ENCODE measurements at places on chromosomes 2 and 18. TPM values are rescaled to one million over a fixed set of nuclear protein-coding genes. Genes with fewer than 3 reads are reported as not detected.

DNA sequence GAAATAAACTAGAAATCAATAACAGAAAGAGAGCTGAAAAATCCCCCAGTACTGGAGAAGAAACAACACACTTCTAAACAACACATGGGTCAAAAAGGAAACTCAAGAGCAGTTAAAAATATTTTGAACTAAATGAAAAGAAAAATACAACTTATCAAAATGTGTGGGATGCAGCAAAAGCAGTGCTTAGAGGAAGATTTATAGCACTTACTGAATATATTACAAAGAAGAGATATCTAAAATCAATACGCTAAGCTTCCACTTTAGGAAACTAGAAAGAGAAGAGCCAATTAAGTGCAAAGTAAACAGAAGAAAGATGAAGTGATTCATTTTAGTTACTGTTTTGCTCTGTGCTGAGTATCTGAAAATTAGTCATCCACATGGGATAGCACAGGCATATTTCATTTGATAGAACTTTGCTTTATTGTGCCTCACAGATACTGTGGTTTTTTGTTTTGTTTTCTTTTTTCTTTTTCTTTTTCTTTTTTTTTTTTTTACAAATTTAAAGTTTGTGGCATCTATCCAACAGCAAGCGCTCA, 17.0 kb downstream of the TGFA start:
- DNase-seq = no peak

- no peak for DNase-seq
Measured at GRCh38 chr2:128289439-128289838, 29.2 kb downstream of the HS6ST1 start.

- DNase-seq = no peak
Measured at GRCh38 chr2:239870276-239870675, 154.9 kb downstream of the NDUFA10 start.

- DNase-seq = no peak
Measured at GRCh38 chr2:101975171-101975870, 16.4 kb upstream of the IL1R2 start.

DNA sequence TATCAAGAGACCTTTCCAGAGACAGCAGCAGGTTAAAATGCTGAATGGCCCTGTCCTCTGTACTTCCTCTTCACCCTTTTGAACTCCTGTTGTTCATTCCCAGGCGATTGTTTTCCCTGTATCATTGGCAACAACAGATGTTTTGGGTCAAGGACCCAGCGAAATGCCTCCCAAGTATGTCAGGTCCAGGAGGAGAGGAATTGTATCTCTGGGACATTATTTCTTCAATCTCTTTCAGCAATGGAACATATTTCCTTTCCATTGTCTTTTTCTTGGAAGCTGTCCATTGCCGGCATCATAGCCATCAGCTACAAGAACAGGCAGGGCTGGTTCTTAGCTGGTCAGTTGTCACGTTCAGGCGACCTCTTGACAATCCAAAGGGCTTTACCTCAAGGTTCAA, 76.2 kb downstream of the NRP2 start:
- DNase-seq = no peak

GRCh38 chr2:71933467-71934319, 214.0 kb downstream of the CYP26B1 start:
- DNase-seq = no peak

MAPRE3 gene
- polyA plus RNA-seq = 27.3 TPM

DNA sequence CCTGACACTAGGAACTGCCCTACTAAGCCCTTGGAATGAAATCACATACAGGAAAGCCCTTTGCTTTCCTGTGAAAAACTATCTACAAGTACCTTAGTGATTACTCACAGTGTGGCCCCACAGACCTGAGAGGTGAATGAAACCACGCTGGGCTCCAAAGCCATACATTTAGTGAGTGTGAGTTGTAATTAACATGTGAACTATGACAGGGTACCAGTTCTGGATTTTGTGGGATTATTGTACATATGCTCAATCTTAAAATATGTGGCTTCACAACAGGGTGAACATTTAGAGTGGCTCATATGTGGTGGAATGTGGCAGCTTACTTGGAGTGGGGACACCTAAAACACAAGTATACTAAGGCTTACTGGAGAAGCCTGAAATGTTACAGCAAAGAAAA, 12.3 kb downstream of the KCTD1 start:
- DNase-seq = no peak

GRCh38 chr18:8779251-8779650, 73.9 kb downstream of the MTCL1 start:
- no peak for DNase-seq

DYSF gene
- 63.4 TPM for polyA plus RNA-seq

DNA sequence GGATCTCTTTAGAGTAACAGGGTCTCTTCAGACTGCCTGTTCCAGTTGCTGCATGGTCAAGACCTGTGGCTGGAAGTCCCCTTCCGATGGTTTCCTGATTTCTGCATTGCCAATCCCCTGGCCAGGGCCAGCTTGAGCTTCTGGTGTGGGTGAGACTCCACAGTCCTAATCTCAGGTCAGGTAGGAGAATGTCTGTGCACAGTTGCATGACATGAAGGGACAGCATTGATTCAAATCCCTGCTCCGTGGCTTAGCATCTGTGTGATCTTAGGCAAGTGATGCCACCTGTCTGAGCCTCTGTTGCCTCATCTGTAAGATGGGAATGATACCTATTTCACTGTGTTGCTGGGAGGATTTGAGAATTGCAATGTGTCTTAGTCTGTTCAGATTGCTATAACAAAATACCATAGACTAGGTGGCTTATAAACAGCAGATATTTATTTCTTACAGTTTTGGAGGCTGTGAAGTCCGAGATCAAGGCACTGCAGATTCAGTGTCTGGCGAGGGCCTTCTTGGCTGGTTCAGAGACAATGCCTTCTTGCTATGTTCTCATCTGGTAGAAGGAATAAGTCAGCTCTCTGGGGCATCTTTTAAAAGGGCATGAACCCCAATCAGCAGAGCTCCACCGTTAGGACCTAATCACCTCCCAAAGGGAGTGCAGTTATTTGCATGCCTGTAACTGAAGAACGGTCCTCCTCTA, 66.2 kb downstream of the ATOH8 start:
- DNase-seq = no peak

- DNase-seq = no peak
Measured at GRCh38 chr2:26840937-26841610, 6.9 kb upstream of the DPYSL5 start.

DNA sequence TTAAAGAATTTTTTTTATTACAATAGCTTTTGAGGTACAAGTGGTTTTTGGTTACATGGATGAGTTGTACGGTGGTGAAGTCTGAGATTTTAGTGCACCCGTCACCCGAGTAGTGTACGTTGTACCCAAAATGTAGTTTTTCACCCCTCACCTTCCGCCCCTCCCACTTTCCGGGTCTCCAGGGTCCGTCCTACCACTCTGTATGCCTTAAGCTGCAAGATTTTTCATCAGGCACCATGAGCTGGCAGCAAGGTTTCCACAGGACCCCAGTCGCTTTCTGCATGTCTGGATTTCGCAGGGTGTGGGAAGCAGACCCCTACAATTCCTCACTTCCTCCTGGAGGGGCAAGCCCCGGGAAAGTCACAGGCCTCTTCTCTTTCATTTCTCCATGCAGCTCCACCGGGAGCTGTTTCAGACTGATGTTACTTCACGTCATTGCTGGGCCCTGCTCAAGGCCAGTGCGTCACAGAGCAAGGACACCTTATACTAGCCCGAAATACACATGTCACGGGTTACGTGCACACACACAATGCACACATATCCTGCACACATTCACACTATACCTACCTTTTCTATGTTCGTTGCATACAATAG, 179.1 kb downstream of the ZFP36L2 start:
- DNase-seq = no peak

C2orf80 gene
- polyA plus RNA-seq = not detected

POTEJ gene
- not detected for polyA plus RNA-seq

- no peak for DNase-seq
Measured at GRCh38 chr2:4718777-4719176, 973.4 kb upstream of the SOX11 start.

DNA sequence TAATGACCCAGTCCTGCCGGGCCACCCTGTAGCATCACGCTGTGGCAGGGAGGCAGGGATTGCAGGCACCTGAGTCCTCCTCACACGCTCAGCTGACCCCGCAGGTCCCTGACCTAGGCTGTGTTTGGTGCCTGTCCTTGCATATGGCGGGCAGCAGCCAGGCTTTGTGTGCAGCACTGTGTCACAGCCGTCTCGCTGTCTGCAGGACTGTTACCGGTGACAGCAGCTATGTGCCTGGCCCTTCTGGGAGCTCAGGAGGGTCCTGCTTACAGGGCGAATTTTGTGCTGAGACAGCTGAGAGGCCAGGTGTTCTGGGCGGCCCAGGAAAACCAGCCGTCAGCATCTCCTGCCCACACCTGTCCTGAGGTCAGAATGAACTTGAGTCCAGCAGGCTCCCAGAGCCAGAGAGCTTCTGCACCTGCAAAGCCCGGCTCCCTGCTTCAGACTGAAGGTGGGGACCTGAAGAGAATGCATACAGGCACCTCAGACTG, 10.4 kb upstream of the ARID5A start:
- DNase-seq = no peak

HOXD13 gene
- polyA plus RNA-seq = not detected

DNA sequence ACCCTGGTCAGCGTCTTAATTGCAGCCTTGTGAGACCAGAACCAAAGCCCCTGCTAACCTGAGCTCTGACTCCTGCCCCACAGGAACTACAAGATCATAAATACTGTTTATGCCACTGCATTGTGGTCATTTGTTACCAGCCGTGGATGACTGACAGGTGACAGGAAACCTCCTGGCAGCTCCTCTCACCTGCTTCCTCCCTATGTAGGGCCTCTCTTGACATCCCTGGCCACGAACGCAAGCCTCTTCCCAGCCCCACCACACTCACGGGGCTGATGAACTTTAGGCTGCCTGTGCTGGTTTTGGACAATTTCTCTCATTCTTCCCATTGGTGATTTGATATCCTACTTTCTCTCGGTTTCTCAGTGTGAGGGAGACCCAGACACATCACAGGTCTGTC, 357.2 kb upstream of the MYT1L start:
- no peak for DNase-seq

DNA sequence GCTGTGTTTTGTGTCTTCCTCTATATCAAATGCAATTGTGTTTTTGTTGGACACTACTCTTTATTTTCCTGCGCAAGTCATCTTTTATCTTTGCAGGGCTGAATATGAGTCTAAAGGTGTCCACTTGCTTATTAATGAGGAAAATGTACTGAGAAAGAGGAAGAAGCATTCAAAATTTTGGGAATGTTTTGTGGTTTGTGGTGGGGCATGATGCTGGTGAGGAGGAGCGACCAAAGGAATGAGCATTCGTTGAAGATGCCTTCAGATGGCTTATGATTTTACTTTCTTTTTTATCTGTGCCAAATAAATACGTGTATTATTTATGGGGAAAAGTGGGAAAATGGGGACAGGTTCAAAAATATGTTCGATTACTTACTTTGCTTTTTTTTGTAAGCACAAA, 63.9 kb upstream of the SMIM21 start:
- DNase-seq = no peak

TUBA3E gene
- not detected for polyA plus RNA-seq

DNA sequence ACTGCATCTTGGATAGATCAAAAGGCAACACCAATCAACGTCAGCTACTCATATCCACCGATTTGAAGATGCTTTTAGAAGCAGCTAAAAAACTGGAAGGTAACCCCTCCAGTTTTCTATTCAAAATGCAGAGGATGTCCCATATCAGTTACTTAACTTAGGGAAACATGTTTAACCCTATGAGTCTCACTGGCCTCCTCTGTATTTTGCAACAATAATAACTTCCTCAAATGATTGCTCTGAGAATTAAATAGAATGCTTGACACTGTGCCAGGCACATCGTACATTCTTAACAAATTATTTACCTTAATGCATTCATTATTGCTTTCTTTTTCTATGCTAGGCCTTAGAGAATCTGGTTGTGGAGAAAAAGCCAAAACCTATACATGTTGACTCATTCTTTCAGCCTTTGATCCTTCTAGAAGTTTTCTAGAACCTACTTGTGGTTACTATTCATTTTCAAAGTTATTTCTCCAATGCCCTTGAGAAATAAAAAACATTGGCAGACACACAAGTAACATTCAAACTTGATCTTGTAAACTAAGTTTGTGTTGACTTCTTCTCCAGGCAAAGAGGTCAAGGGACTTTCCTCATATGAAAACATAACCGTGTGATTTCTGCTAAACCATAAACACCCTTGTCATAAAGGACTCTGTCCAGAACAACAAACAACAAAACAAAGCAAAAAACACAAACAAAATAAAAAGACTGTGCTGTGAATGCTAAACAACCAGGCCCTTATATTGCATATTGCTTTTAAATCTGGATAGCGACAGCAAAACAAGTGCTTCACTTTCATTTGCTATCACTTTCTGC, 4.6 kb downstream of the DOCK10 start:
- DNase-seq = no peak

DNA sequence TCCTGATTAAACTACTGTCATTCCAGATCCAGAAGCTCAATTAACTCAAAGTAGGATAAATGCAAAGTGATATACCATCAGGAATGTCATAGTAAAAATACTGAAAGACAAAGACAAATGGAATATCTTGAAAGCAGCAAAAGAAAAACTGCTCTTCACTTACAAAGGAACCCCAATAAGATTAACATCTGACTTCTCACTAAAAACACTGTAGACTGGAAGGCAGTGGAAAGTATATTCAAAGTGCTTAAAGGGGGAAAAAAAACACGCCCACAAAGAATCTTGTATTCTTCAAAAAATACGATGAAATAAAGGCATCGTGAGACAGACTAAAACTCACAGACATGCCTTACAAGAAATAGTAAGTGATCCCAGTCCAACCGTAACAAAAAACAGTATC, 195.7 kb downstream of the DOK6 start:
- no peak for DNase-seq

TMEM178A gene
- 15.3 TPM for polyA plus RNA-seq

DNA sequence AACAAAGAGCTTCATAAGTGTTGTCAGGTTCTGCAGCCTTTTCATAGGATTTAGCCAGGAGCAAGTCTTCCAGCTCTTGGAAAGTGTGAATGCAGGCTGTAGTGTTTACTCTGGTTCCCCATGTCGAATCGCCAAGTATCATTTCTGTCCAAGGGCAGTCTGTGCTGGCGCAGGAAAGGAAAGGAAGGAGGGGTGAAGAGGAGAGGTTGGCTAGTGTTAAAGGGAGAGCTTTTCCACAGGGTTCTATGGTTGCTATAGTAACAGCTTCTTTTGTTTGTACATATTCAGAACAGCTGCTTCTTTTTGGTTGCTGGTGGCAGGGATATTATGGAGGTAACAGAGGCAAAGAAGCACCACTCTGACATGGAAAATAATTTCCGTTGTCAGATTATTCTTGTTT, 69.9 kb downstream of the KCNH7 start:
- peak; percentile 51 for DNase-seq

GRCh38 chr18:26813043-26813442, 52.5 kb downstream of the AQP4 start:
- peak; percentile 44 for DNase-seq

GRCh38 chr2:226865273-226865672, 29.4 kb downstream of the RHBDD1 start:
- no peak for DNase-seq

- DNase-seq = no peak
Measured at GRCh38 chr2:190947141-190947540, 66.5 kb downstream of the GLS start.

GRCh38 chr2:85534099-85534498, 4.9 kb upstream of the MAT2A start:
- DNase-seq = no peak
